ENCODE measurements at places on chromosomes 1 and 21.

- peak; percentile 7 for DNase-seq
Observed at GRCh38 chr1:159889821-159890252, 10.1 kb downstream of the CFAP45 start.

GRCh38 chr21:33644383-33645074 lies 2.2 kb downstream of the ITSN1 start:
- DNase-seq = no peak

GRCh38 chr1:22983944-22984343 lies 11.3 kb upstream of the LACTBL1 start:
- no peak for DNase-seq

- no peak for DNase-seq
Observed at GRCh38 chr1:234729561-234730474, 119.8 kb upstream of the IRF2BP2 start.

- DNase-seq = no peak
Observed at GRCh38 chr1:182829285-182829932, 9.7 kb upstream of the DHX9 start.

- DNase-seq = peak; percentile 93
Observed at GRCh38 chr1:27686223-27686990, 14.4 kb upstream of the IFI6 start.

- no peak for DNase-seq
Observed at GRCh38 chr1:75855010-75855409, 58.3 kb downstream of the MSH4 start.

GRCh38 chr1:202599669-202600431 lies 110.4 kb downstream of the SYT2 start:
- DNase-seq = no peak

DNA sequence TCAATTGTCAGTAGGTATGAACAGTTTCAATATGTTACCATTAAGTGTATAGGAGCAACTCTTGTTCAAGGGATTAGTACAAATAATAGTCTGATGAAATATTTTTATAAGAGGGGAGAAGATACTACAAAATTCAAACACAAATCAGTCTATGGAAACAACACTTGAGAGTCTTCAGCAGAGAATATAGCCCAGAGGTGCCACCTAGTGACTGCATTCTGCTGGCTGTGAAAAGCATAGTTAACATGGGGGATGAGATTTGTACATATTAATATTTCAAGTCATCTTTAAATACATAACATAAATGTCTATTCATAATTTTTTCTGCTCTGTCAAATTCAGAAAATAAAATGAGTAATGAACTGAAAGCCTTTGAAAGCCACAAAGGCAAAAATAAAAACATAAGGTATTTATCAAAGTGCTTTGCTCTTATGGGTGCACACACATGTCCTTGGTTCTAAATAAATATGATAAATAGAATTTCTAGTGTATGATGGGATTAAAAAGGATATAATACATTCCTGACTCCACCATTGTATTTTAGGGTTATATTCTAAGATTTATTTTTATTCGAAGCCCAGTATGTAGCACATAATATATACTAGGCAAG lies 440.9 kb upstream of the ZRANB2 start:
- DNase-seq = peak; percentile 54

- no peak for DNase-seq
Observed at GRCh38 chr1:28171246-28171645, 5.2 kb downstream of the PTAFR start.

DNA sequence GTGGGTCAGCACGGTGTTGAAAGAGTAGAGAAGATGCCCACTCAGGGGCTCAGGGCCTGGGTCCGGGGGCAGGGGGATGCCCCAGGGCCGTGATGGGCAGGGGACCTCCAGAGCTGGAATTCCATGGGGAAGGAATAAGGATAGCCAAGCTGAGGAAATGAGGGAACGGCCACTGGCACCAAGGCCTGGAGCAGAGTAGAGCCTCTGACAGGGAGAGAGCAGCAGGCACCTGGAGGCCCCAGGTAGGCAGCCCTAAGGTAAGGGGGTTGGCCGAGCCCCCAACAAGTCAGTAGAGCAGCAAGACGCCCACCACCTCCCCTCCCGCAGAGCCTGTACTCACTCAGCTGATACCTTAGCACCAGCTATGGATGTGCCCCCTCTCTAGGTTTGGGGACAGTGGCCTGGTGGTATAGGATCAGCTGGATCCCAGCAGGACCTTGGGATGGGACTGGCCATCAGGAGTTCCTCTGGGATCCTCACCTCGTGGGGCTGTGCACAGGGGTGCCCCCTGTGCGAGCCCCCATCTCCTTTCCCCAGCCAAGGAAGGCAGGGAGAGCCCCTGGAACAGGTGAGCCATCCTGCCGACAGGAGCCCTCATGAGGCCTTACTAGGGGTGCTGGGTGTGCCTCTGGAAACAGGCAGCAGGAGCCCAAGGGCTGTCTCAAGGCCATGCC lies 21.0 kb upstream of the ARF1 start:
- no peak for DNase-seq

GRCh38 chr1:240394353-240394752 lies 217.6 kb downstream of the GREM2 start:
- no peak for DNase-seq

- no peak for DNase-seq
Observed at GRCh38 chr1:38031513-38031866, 15.1 kb downstream of the POU3F1 start.

- no peak for DNase-seq
Observed at GRCh38 chr1:7406641-7407543, 364.2 kb upstream of the VAMP3 start.

DNA sequence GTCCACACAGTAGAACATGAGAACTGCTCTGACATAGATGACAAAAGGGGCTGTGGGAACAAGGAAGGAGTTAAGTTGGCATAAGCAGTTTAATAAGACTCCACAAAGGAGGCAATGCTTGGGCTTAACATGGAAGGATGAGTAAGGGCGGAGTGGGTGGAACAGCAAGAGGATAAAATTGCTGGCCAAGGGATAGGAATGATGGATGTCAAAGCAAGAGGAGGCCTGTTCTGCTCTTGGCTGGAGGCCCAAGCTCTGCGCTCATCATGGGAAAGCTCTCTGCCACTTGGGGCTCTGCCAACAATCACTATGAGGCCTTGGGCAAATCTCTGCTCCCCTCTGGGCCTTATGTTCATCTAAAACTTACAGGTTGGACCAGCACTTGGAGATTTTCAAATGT lies 98.3 kb upstream of the CAMK1G start:
- peak; percentile 88 for DNase-seq
